ENCODE measurements at places on chromosomes 7 and 10.

DNA sequence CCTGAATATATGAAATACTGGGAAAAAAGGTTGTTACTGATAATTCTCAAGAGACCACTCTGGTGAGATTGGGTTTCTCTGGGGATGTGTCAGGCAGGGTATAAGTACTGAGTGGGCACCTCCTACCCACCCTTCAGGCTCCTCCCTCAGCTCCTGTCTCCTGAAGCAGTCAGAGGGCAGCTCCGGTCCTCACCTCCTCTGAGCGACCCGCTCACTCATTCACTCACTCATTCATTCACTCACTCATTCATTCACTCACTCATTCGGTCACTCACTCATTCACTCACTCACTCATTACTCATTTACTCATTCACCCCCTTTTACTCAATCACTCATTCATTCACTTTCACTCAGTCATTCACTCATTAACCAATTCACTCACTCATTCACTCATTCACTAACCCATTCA is 6.9 kb upstream of the PFKP start:
- no peak for DNase-seq

DNA sequence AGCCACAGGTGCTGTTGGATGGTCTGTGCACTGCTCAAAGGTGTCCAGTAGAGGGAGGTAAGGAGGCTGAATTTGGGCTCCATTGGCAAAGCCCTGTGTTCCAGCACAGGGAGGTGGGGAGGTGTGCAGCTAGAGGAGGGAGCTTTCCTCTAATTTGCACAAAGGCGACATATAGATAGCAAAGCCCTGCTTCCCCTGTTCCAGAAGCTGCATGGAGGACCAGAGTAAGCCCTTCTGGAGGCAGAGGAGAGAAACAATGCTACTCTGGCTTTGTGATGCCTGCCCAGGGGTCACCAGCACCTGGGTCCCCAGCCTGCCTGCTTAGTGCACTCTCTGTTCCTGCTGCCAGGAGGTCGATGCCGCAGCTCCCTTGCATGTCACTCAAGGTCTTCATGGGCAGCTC is 3.4 kb upstream of the ARHGAP22 start:
- peak; percentile 46 for DNase-seq

DNA sequence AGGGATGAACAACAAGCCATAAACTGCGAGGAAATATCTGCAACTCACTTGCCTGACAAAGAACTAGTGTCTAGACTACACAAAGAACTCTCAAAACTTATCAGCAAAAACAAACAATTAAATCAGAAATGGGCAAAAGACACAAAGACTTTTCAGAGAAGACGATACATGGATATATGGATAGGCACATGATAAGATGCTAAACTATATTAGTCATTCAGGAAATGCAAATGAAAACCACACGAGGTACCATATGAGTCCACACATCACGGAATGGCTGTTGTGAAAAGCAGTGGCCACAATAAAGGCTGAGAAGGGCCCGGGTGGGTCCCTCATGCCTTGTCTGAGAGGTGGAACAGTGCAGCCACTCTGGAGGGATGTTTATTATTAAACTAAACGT is 267.8 kb downstream of the WDR37 start:
- DNase-seq = no peak

DNA sequence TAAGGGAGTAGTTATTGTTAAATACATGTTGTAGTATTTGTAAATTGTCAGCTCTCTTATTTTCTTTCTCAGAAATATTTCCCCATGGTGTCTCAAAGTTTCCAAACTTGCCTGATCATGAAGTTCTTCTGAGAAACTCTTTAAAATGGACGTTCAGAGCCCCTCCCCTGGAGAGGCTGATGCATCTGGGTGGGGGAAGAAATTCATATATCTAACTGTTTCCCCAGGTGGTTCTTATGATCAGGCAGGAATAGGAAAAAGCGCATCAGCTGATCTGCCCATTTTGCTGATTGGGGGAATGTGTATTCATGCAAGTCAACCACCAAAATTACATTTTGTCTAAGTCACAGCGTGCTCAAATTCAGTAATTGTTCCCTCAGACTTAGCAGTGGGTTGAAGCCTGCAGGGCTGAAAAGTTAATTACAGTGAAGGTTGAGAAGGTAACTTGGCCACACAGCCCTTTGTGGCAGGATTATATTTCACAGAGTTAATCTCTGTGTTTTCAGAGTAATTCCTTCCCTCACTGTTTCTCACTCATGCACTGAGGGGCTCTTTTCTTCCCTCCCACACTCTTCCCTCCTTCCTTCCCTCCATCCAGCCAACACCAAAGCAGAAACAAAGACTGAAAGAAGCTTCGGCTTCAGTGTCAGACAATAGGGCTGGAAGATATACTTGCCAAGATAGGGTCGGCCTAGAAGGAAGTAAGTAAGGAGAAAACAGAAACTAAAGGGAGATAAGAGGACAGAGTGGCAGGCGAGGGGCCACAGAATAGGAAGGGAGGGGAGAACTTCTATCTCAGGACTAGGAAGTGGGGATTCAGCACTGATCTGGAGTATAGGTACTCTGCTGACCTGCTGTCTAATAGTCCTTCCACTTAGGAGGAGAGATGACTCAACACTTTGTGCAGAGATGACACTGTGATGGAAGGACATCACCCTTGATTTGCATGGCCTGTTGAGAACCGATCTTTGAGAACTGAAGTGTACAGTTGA is 50.5 kb upstream of the STARD3NL start:
- DNase-seq = no peak

GRCh38 chr10:25114036-25114411 is 60.8 kb upstream of the GPR158 start:
- no peak for DNase-seq

DNA sequence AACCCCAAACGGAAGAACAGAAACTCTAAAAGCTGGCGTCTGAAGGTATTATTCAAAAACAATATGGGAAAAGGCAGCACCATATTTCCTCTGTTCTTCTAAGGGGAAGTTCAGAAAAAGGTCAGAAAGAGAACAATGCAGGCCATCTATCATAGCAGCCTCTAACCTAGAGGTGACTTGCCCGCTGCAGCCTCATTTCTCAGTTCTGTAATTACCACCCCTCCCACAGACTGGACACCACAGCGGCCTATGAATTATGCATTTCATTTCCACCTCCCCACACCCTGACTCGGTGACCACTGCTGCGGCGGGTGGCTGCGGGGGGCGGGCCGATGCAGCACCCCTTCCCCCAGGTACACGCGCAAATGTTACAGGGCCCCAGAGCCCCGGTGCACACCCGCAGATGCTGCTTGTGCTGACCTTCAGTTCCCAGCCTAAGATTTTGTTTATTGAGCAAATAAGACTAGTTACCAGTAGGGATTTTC is 125.5 kb downstream of the CLEC2L start:
- no peak for DNase-seq

DNA sequence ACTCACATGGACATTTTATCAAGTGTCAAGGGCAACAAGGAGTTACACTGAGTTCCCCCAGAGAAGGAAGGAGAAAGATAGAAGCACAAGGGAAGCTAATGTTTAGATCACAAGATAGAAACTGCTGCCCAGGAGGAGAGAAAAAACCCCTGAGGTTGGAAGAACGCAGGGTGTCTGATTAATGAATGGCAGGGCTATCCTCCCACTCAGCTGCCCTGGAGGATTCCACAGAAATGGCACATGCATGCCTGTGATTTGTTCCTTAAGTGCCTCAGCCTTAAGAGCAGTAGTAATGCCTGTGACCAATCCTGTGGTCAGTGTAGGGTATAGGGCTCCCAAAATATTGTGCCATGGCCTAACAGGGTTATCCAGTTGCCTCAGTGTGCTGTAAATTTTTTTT is 20.2 kb downstream of the DNAJB9 start:
- DNase-seq = no peak

- peak; percentile 85 for DNase-seq
Measured at GRCh38 chr10:90306187-90306586, 551.7 kb downstream of the HTR7 start.
